Right renal cortex interstitium (tissue), 3 donors: ENCODE measurements at places on chromosomes 2 and 18.

- DNase-seq = no peak
Measured at GRCh38 chr18:62486290-62486964, 36.4 kb upstream of the ZCCHC2 start.

DNA sequence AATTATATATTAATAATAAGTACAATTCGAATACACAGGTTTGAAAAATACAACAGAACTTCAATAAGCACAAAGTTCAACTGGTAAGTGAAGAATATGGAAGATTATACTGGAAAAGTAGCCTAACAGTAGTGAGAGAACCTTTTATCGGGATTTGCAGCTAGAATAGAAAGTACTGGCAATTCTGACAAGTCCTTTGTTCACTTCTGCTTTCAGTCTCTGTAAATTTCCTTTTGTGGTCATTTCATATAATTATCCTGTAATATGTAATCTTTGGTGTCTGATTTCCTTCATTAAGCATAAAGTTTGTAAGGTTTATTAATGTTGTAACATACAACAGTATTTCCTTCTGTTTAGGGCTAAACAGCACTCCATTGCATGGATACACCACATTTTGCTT is 67.2 kb downstream of the CUL3 start:
- DNase-seq = no peak

DNA sequence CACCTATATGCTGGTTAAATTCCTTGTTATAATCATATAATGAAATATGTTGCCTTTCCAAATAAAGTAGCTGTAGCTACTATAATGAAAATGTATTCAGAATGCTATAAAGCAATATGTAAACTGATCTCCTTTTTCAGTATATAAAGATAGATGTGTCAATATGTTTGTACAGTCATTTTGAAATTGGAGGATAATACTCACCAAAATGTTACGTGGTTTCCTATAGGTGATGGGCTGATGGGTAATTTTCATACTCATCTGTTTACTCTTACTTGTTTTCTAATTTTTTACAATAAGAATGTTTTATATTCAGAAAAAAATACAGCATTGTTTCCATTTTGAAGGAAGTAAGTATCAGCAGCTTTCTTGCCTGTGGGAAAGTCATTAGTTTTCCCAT is 70.2 kb downstream of the PRKRA start:
- DNase-seq = no peak

GRCh38 chr2:46368401-46368800 is 71.2 kb downstream of the EPAS1 start:
- DNase-seq = no peak

- DNase-seq = no peak
Measured at GRCh38 chr2:176093145-176093897, 800 bp downstream of the HOXD13 start.

GRCh38 chr2:237798236-237799059 is at the start of gene RBM44:
Gene RBM44, plus strand, starts transcription at chr2:237798779. Its CDS starts 14,831 bp downstream, at chr2:237813610.
- no peak for DNase-seq

GRCh38 chr18:33716061-33716683 is 138.2 kb downstream of the ASXL3 start:
- no peak for DNase-seq

- DNase-seq = no peak
Measured at GRCh38 chr18:1370552-1370951, 465.9 kb downstream of the ADCYAP1 start.

DNA sequence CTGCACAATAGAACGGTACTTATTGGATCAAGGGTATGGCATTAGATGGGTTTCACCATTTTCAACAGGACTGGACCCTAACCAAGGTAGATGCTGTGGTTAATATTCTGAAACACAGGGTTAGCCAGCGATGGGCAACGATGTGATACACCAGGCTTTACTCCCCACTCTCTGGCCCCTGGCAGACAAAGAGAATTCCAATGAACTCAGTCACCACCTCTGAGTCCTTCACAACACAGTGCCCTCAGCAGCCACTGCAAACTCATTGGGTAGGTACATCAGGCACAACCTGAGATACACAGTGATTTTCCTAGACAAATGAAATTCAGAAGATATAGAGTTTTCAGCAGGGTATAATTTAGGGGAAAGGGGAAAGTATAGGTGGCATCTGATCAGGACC is 634.5 kb downstream of the ZEB2 start:
- no peak for DNase-seq

GRCh38 chr18:75455249-75456198 is 28.0 kb upstream of the SMIM21 start:
- DNase-seq = no peak

DNA sequence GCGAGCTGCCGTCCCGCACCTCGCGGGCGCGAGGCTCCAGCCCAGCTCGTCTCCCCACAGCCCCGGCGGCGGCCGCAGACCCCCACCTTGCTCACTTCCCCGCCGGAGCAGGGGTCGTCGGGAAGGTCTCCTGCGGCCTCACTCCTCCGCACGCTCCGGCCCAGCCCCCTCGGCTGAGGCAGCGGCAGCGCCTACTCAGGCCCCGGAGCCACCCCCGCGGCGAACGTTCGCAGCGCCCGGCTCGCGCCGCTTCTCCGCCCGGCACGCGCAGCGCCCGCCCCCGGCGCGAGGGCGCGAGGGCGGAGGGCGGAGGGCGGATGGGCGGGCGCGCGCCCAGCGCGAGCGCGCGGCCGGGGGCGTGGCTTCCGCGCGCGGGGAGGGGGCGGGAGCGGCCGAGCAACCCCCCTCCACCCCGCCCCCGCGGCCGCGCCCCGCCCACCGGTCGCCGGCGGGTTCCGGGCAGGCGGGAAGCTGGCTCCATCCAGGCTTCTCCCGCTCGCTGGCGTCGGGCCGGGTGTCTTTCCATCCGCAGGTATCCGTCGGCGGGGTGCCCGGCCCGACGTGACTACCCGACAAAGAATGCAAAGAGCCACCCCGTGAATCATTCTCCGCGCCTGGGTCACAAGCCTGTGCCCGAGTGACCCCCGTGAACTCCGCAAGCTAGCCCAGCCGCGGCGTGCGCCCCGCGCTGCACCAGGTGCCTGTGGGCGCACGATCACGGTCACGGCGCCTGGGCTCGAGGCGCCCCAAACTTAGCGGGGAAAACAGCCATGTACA is at the start of gene DTNB:
Gene DTNB, minus strand, starts transcription at position 278 of the 777 bp plus-strand sequence. CDS start 20,917 bp downstream, outside the sequence.
- no peak for DNase-seq

GRCh38 chr2:217467331-217467730 is 535.5 kb downstream of the TNS1 start:
- no peak for DNase-seq
